ENCODE measurements at places on chromosomes 12 and 14. TPM values are rescaled to one million over a fixed set of nuclear protein-coding genes. Genes with fewer than 3 reads are reported as not detected.

DNA sequence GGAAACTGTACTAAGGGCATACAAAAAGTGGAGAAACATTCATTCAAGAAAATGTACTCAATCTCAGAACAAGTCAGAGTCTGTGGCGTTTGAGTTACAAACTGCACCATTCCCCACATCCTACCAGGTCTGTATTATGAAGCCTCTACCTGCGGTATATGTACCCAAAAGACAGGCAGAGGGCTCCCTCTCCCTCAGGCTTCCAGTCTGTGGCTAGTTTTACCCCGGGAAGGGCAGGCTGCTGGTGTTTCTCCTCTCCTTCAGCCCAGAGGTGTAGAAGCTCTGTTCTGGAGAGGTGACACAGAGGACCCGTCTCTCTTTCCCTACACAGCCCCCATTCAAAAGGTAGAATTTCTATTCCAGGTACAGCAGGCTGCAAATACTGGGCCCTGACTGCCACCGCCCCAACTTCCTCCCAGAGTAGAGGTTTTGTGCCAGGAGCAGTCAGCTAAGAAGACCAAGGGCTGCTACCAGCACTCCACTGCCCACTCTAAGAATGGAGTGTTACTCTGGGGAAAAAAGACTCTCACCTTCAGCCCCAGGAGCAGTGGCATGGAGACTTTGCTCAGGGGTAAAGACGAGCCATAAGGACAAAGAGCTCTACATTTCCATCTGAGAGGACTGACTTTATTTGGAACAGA lies 39.4 kb downstream of the PARP11 start:
- no peak for DNase-seq

GRCh38 chr12:5268424-5269210 lies 163.3 kb upstream of the NTF3 start:
- no peak for DNase-seq

GRCh38 chr14:93960108-93960475 lies 16.3 kb downstream of the ASB2 start:
- no peak for DNase-seq

- no peak for DNase-seq
Observed at GRCh38 chr12:122732170-122732569, 1.5 kb upstream of the HCAR1 start.

GRCh38 chr12:96361074-96361473 lies 39.2 kb downstream of the CDK17 start:
- no peak for DNase-seq

GRCh38 chr14:105666420-105666819 lies 140.0 kb downstream of the TMEM121 start:
- no peak for DNase-seq

- peak; percentile 69 for DNase-seq
Observed at GRCh38 chr12:113244478-113244958, 23.3 kb downstream of the TPCN1 start.

DNA sequence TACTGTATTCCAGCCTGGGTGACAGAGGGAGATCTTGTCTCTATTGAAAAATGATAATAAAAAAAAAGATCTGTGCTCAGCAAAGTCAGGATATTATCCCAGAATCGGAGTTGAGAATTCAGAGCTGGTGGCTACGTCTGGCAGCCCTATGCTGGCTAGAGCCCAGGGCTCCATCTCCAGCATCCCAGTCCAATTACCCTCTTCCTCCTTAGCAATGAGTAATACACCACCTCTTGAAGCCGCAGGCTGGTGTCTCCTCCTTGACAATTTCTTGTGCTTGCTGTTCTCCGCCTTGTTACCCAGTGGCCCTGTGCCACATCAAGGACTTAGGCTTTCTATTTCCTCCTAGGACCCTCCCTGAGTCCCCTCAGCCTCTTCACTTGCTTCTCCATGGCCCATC lies 38.4 kb upstream of the DDX11 start:
- no peak for DNase-seq

DNA sequence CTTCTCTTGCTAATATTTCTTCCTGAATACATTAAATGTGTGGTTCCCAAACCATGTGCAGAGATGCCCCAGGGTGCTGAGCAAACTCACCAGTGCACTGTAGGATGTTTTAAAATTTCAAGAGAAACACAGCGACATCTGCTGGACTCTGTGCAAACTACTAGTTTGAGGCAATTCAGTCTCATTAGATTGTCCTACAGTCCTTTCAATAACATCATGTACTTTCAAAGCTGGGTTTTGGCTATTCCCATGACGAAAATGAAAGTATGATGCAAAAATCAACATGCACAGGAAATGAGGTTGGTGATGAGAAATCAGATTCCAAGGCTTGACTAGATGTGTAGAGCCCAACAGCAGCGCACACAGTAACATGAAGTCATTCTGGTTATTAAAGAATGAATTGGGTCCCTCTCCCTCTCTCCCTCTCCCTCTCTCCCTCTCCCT lies 66.3 kb downstream of the CLIP1 start:
- DNase-seq: peak; percentile 80

DNA sequence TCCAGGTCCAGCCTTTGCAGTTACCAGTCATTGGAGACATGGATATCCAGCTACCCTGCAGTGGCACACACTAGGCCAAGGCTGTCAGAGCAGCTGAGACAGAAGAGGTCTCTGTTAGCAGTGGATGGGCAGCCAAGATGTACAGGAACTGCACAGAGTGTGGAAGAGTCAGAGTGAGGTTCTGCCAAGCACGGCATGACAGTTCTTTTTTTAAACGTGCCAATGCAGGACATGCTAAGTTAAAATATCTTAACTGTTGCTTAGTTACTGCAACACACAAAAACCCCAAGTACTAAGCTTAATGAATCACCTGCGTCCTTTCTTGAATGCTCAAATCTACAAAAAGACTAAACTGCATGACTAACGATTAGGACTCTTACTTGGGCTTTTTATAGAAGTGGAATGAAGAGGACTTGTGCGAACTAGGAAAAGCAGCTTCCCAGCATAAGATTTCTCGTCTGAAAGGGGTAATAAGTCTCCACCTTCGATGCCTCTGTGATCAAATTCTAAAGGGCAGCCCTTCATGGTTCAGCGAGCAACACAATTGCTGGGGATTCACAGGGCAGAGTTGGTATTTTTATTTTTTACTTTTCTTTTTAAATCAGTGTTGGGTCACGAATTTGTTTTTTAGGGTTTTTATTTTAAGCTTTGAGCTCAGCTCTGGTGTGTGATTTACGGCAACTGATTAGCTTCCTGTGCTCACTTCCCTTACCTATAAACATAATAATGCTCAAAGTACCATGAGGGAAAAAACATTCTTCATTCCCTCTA lies 20.6 kb downstream of the MAPK1IP1L start:
- DNase-seq: peak; percentile 62

Gene KIF26A
- total RNA-seq: under 0.01 TPM

Gene CCDC38
- total RNA-seq: not detected

Gene KRT1
- not detected for total RNA-seq

Gene TPPP2
- total RNA-seq: not detected

Gene BAZ1A
- 49.2 TPM for total RNA-seq

Data from fibroblast of villous mesenchyme (primary cell).